ENCODE measurements at places on chromosomes 16 and 17.

DNA sequence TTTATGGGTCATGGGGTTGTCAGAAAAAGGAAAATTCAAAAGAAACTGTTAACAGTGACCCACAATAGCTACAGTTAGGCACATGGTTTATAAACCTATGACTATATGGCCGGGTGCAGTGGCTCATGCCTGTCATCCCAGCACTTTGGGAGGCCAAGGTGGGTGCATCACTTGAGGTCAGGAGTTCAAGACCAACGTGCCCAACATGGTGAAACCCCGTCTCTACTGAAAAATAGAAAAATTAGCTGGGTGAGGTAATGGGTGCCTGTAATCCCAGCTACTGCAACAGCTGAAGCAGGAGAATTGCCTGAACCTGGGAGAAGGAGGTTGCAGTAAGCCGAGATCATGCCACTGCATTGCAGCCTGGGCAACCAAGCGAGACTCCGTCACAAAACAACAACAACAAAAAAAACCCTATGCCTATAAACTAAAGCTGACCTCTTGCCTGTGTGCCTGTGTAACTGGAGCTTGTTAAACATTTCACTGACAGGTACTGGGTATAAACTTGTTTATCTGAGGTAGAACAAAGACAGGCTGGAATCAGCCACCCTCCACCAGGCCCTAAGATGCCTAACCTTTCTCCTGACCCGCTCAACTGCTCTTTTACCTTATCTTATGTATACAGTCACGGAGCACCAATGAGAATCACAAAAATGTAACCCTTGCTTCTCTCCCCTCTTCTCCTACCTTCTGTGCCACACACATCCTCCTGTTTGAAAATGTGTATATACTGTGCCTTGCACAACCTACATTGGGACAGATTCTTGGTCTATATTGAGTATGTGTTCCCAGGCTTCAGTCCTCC, 62.9 kb upstream of the ATF7IP2 start:
- DNase-seq: no peak

- DNase-seq: no peak
Observed at GRCh38 chr16:6947291-6947690, 385.4 kb upstream of the RBFOX1 start.

DNA sequence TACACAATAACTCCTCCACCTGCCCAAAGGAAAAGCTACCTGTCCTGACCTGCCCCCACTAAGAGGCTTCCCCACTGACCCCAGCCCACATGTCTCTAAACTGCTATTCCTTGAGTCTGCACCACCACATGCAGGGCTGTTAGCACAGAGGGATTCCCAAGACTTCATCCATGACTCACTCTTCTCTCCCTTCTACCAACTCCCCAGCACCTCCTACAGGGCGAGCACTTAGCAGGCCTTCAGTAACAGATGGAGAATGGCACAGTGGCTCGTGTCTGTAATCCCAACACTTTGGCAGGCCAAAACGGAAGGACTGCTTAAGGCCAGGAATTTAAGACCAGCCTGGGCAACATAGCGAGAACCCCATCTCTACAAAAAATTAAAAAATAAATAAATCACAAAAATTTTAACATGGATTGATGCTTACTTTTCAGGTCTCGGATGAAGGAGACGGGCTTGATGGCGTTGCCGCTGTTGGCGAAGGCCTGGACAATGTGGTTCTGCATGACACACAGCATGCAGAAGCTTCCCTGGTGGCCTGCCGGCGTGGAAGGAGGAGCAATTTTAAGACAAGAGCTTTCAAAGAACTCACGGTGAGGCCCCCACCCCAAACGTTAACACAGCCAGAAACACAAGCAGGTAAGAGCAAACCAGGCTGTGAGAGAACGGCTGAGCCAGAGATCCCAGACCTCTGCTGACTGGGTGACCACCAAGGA, 12.0 kb downstream of the USP36 start:
- no peak for DNase-seq

DNA sequence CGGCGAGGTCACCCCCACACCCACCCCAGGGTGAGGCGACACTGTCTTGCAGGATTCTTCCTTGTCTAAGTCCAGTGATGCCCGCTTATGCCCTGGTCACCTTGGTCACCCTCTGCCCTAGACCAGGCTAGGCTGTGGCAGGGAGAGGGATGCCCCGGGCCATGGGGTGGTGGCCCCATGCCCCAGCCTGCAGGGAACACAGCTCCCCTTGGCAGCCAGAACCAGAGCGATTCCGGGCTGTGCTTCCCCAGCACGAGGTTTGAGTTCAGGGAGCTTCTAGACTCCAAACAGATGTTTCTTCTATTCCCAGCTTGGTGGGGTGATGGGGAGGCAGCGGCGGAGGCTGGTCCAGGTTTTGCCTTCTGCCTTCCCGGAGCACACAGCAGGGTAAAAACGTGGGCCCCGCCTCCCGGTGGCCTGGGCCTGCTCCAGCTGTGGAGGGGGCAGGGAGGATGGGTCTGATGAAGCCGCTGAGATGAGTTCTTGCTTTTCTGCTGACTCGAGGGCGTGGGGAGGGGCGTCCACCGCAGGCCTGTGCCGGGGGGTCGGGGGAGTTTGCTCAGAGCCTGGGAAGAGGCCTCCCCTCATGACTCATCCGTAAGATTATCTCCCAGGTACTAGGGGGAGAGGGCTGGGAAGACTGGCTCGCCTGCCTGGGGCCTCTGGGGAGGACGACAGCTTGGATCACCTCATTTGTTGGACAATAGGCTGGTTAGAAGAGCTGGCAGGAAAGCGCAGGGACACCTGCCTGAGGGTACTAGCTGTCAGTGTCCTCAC, 15.4 kb downstream of the SMTNL2 start:
- peak; percentile 33 for DNase-seq

- DNase-seq: no peak
Observed at GRCh38 chr16:8374586-8375231, 215.6 kb downstream of the TMEM114 start.

- DNase-seq: no peak
Observed at GRCh38 chr17:28839221-28839620, 3.4 kb downstream of the FAM222B start.

DNA sequence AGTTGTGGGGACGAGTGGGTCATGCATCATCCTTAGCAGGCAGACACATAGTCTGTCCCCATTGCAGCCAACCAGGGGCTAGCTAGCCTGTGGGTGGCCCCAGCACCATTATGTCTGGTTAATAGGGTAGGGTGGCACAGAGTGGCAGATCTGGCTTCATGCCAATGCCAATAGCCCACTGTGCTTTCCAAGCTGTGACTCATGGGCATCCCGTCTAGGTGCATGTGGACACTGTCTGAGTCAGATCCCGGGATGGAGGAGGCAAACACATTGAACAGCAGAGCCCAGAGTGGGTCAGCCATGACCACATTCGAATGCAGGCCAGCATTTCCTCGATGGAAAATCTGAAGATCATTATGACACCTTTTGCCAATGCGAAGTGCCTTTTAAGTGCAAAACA, 2.5 kb downstream of the HS3ST2 start:
- no peak for DNase-seq

GRCh38 chr16:27972500-27972899, 91.0 kb downstream of the GSG1L start:
- no peak for DNase-seq
